Jurkat, Clone E6-1 (cell line): ENCODE measurements at places on chromosomes 6 and 20.

DNA sequence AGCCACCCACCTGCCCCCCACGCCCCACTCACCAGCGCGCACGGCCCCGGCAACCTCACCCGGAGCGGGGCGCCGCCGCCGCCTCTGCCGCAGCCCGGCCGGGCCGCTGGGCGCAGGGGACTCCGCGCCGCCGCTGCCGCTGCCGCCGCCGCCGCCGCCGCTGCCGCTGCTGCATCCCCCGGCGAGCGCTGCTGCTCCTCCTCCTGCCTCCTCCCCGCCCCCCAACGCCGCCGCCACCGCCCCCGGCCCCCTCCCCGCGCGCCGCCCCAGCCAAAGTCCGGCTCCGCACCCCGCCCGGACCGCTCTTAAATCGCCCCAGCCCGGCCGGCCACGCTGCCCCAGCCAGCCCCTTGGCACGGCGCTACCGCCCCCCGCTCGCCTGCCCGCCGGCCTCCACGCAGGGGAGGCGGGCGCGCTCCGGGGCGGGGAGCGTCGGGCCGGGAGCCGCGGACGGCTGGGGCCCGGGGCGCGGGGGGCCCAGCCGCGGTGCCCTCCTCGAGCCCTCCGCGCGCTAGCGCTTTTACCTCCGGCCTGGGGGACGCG lies at the start of gene SULF2:
Gene SULF2, minus strand, starts transcription at position 171 of the 543 bp plus-strand sequence. CDS start 28,118 bp downstream, outside the sequence.
- no peak for DNase-seq

DNA sequence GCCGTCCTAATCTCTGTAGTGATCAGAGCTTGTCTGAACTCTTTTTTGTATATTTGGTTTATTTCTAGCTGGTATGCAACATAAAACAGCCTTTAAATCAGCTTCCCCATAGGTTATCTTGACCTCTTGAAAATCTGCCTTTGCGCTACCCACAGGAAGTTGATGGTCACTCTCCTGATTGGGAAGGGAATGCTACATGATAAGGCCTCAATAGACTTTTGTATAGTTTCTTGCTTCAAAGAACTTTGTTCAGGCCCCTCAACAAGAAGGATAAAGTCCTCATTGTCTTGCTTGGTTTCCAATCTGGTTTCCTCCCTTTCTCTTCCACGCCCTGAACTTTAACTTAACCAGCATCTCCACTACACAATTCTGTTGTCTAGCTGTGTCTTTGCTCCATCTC lies 95.4 kb upstream of the TENT5A start:
- no peak for DNase-seq

GRCh38 chr20:6692566-6693173 lies 74.8 kb upstream of the BMP2 start:
- no peak for DNase-seq

DNA sequence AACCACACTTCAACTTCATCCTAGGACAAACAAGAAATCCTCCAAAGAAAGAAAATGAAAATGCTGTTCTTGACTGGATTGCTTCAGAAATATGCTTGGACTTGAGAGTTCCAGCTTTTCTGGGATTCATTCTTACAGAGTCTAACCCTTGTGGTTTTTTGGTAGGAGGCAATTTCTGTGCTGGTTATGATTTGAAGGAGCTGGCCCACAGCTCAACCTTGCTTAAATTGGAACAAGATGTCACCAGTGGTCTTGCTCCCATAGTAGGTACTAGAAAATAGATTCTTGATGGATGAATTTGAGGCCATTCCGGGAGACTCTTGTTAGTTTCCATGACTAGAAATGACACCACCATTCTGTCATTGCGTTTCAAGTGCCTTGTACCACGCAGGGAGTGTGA lies 54.3 kb upstream of the BMP6 start:
- no peak for DNase-seq

- no peak for DNase-seq
Measured at GRCh38 chr6:153024709-153025017, 22.2 kb upstream of the MTRF1L start.

GRCh38 chr20:21020659-21021471 lies 85.3 kb downstream of the LINC00237 start:
- DNase-seq: no peak

- DNase-seq: no peak
Measured at GRCh38 chr6:104713982-104714381, 145.7 kb downstream of the HACE1 start.

- DNase-seq: no peak
Measured at GRCh38 chr6:514396-514978, 122.9 kb downstream of the IRF4 start.

DNA sequence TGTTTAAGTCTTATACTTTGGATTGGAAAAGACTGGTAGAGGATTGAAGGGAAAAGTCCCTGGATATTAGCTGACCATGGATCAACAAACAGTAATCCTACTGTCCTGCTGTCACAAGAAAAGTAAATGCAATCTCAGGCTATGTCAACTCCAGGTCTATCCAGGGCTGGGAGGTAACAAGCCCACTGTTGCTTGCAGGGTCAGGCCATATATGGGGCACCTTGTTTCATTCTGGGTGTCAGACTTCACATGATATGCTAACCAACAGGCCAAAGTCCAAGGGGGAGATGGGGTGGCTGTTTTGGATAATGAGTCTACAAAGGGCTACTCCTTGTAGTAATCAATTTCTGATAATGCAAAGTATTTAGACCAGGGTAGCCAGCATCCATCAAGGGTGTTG lies 30.7 kb downstream of the KCNK5 start:
- DNase-seq: no peak

- DNase-seq: no peak
Measured at GRCh38 chr6:108959972-108960582, 111.9 kb downstream of the ARMC2 start.

DNA sequence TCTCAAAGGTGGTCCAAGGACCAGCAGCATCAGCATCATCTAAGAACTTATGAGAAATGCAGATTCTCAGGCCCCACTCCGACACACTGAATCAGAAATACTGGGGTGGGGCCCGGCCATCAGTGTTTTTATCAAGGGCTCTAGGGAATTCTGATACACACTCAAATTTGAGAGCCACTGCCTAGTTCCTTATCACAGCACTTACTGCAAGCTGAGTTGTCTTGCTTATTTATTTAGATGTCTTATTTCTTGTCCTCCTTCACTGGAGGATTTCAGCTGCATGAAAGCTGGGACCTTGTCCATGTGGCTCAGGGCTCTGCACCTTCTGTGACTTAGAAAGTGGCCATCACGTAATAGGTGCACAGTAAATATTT lies 139.4 kb upstream of the RREB1 start:
- no peak for DNase-seq

DNA sequence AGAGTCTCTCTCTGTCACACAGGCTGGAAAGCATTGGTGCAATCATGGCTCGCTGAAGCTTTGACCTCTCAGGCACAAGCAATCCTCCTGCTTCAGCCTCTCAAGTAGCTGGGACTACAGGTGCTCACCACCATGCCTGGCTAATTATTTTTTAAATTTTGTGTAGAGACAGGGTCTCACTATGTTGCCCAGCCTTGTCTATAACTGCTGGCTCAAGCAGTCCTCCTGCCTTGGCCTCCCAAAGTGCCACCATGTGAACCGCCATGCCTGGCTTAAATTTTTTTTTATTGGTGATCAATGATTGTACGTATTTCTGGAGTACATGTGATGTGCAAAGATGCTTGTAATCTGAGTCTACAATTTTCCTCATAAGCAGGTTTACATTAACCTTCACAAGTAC lies 54.8 kb downstream of the THBS2 start:
- no peak for DNase-seq

GRCh38 chr20:60238992-60239660 lies 280.9 kb downstream of the CDH26 start:
- peak; percentile 74 for DNase-seq

DNA sequence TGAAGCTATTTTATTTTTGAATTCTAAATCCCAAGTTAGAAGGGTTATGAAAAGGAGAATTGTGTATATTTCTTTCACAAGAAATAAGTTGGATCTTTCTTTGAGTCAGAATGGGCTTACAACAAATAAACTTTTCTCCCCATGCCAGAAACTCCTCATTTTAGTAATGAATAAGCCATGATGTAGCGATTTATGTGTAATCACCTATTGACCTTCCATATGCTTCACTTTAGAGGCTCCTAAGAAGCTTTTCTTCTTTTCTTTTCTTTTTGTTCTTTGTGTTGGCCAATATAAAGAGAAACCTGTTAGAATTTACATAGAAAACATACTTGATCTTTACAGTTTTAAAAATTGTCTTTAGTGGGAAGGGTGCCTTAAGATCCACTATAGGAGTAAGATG lies 370.2 kb downstream of the UTRN start:
- DNase-seq: no peak

DNA sequence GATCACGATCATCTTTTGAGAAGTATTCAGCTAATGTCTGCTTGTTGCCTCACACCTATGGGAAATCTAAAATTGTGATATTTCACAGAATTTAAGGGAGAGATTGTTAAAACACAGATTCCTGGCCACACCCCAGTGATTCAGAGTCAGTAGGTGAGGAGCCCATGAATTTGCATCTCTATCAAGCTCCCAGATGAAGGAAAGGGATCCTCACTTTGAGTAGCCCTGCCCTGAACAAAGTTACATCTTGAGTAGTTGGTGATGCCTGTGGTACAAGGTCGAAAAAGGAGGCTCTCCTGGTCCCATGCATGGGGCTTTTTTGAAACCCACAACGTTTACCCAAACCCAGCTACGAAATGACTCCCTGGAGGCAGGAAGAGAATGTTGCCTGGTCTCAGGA lies 79.5 kb downstream of the PAK5 start:
- DNase-seq: no peak

DNA sequence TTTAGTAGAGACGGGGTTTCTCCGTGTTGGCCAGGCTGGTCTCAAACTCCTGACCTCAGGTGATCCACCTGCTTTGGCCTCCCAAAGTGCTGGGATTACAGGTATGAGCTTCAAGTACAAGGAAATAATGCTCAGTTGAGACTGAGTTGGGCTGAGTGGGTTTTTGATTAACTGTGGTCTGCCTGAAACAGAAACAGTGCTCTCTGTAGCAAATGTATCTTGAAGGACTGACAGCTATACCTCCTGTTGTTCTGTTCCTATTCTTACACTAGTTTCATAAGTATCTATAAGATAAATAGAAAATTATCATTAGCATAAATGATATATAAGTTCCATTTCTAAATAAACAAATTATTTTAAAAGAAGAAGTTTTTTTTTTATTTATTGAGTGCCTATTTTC lies 142.8 kb upstream of the PTPRK start:
- DNase-seq: no peak

GRCh38 chr6:158059108-158059507 lies 77.4 kb downstream of the SYNJ2 start:
- DNase-seq: no peak
